Effector memory CD8-positive, alpha-beta T cell (primary cell): ENCODE measurements at places on chromosomes 6 and 20.
A peak's percentile ranks its signal among the peaks of the same experiment; 100 is the strongest.

- H3K4me1 ChIP-seq, result peaks cover 48% of the 10 kb centered on the region
- H3K36me3 ChIP-seq, result no peaks in the 10 kb centered on the region
- H3K27me3 ChIP-seq, result no peaks in the 10 kb centered on the region
- no peak overlapping the region for H3K4me3 ChIP-seq
These were observed 139.0 kb downstream of the JARID2 start for GRCh38 chr6:15384901-15385300.

DNA sequence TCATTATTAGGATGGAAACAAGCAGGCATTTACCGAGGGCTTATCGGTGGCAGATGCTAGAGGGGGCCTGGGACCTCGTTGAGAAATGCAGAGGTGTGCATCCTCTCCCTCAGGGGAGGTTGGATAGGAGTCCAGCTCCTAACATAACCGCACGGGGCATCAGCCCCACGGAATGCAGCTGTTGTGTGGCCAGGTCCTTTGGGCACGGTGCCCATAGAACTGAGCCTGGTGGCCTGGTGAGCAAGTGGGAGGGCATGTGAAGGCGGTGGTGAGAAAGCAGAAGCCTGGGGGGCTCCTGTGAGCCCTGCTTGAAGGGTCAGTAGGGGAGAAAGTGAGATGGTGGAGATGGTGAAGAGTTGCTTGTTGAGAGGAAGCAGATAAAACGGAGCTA lies 143.7 kb downstream of the CDH26 start:
- no peak overlapping the region for H3K27ac ChIP-seq
- no peaks in the 10 kb centered on the region for H3K36me3 ChIP-seq
- no peak overlapping the region for H3K4me3 ChIP-seq
- peaks cover 11% of the 10 kb centered on the region for H3K4me1 ChIP-seq

GRCh38 chr6:127514773-127515227 lies 4.3 kb downstream of the MTCL3 start:
- H3K4me3 ChIP-seq, result peak overlapping the region; percentile 95
- peaks cover 5% of the 10 kb centered on the region for H3K36me3 ChIP-seq
- DNase-seq, result peak; percentile 25
- peaks cover 13% of the 10 kb centered on the region for H3K27me3 ChIP-seq

DNA sequence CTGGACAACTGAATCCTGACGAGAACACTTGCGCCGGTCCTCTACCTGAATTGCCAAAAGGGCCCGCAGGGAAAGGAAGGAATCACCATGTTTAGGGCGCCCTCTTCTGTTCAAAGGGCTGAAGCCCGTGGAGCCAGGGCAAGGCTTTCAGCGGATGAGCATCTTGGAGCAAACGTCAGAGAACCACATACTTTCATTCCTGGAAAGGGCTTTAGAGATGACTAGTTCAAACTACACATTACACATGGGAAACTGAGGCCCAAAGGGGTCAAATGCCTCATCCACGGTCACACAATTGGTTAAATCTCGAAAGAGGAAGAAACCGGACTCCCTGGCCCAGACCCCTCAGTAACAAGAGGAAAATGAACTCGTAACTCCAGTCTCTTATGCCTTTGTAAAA lies 11.5 kb upstream of the ZNF133 start:
- H3K4me3 ChIP-seq, result no peak overlapping the region
- peaks cover 52% of the 10 kb centered on the region for H3K27me3 ChIP-seq
- H3K36me3 ChIP-seq, result no peaks in the 10 kb centered on the region
- H3K4me1 ChIP-seq, result no peaks in the 10 kb centered on the region

DNA sequence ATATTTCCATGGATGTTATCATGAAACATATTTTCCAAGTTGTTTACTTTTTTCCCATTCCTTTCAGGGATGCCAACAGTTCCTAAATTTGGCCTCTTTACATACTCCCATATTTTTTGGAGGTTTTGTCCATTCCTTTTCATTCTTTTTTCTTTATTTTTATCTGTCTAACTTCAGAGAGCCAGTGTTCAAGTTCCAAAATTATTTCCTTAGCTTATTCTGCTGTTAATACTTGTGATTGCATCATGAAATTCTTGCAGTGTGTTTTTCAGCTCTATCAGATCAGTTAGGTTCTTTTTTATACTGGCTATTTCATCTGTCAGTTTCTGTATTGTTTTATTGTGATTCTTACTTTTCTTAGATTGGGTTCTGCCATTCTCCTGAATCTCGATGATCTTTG lies 89.9 kb upstream of the TCF21 start:
- no peaks in the 10 kb centered on the region for H3K4me1 ChIP-seq
- H3K27ac ChIP-seq, result no peak overlapping the region
- DNase-seq, result no peak
- peaks cover 13% of the 10 kb centered on the region for H3K27me3 ChIP-seq

GRCh38 chr6:43772681-43773049 lies 2.7 kb downstream of the VEGFA start:
- peaks cover 37% of the 10 kb centered on the region for H3K27me3 ChIP-seq
- no peak for DNase-seq
- H3K4me3 ChIP-seq, result peak overlapping the region; percentile 88
- H3K4me1 ChIP-seq, result peaks cover 16% of the 10 kb centered on the region

- H3K27ac ChIP-seq, result no peak overlapping the region
- H3K4me1 ChIP-seq, result peaks cover under 1% of the 10 kb centered on the region
- peaks cover 18% of the 10 kb centered on the region for H3K27me3 ChIP-seq
- H3K4me3 ChIP-seq, result no peak overlapping the region
- no peak for DNase-seq
- no peaks in the 10 kb centered on the region for H3K36me3 ChIP-seq
These were observed 3.9 kb upstream of the LRP11 start for GRCh38 chr6:149867876-149868640.

DNA sequence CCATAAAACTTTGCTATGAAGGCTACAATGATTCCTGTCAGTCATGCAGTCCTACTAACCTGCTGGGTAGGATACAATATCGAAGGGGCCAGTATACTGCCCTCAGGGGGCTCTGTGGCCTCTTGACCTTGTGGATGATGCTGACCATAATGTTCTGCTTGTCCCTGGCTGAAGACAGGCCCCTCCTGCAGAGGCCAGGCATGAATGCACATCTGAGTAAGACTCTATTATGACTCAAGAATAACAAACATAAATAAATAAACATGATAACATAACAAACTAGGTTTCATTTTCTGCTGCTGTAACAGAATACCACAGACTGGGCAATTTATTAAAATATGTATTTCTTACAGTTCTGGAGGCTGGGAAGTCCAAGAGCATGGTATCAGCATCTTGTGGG lies 44.0 kb upstream of the POU5F1 start:
- H3K4me3 ChIP-seq, result no peak overlapping the region
- H3K36me3 ChIP-seq, result no peaks in the 10 kb centered on the region
- H3K4me1 ChIP-seq, result peaks cover 2% of the 10 kb centered on the region
- DNase-seq, result no peak

DNA sequence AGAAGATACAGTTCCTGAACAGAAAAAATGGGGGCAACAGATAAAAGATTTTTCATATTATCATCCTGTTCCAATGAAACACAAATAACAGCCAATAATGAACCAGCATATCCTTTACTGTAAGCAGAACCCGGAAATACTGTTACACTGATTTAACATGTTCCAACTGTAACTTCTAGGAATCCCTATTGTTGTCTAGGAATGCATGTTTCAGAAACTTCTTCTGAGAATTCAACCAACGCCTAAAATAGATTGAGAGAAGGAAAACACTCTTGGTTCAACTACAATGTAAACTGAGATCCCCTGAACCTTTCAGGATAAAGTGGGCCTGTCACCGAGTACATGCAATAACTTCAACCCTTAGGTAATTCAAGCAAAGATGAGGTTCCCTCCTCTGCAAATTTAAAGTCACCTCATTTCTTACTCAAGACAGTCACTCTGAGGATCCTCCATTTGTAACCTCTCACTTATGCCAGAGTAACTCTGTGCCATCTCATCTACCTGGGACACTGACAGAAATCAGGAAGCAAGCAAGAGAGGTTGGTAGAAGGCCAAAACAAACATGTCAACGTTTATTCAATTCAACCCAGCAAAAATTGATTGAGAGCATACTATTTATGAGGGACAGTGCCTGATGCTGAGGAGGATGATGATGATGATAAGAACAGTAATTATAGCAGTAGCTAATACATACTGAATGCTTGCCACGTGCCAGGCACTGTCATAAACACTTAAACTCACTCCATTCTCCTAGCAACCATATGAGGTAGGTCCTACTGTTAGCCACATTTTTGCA lies 14.1 kb downstream of the UBE3D start:
- H3K4me1 ChIP-seq, result peaks cover 1% of the 10 kb centered on the region
- DNase-seq, result no peak
- H3K27ac ChIP-seq, result no peak overlapping the region

- no peaks in the 10 kb centered on the region for H3K4me1 ChIP-seq
- peaks cover 21% of the 10 kb centered on the region for H3K27me3 ChIP-seq
- no peak overlapping the region for H3K4me3 ChIP-seq
- no peaks in the 10 kb centered on the region for H3K36me3 ChIP-seq
These were observed 301.4 kb upstream of the CDYL start for GRCh38 chr6:4474810-4475209.

- H3K27me3 ChIP-seq, result no peaks in the 10 kb centered on the region
- DNase-seq, result no peak
- H3K4me1 ChIP-seq, result no peaks in the 10 kb centered on the region
- no peak overlapping the region for H3K27ac ChIP-seq
- no peaks in the 10 kb centered on the region for H3K36me3 ChIP-seq
These were observed 760.7 kb downstream of the GRIK2 start for GRCh38 chr6:102154176-102154575.

DNA sequence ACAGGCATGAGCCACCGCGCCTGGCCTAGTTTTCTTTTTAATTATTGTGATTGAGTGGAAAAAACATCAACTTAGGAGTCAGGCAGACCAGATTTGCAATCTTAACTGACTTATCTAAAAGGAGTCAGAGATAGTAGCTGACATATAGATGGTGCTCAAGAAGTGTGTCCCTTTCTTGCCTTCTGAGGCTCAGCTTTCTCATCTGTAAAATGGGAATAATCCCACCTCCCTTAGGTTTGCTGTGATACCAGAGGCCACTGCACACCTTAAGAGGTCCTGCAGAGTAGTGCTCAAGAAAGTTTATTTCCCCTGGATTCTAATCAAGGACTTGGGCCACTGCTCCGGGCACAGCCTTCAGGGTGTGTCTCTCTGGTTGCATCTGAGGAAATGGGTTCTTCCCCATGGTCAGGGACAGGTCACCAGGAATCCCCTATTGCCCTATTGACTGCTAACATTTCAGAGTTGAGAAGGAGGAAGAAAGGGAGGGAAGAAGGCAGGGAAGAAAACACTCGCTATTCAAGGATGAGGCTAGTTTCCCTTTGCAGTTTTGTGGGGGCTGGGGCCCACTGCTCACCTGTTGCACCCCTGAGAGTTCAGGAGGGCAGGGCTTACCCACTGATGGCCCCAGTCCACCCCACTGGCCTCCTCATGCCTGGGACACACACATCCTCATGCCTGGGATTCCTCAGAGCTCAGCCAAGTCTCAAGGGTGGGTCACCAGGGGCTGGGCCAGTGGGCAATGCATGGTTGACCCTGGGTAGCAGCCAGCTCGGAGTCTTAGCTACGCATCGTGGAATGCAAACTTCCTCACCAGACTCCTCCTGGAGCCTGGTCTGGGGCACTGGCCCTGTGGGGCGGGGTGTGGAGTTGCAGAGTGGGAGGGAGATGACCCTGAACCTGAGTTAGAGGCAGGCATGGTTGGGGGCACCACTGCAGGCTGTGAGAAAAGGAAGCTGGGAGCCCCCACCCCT lies 21.2 kb downstream of the C6orf132 start:
- DNase-seq, result no peak
- H3K27me3 ChIP-seq, result peaks cover 10% of the 10 kb centered on the region
- H3K4me3 ChIP-seq, result no peak overlapping the region
- H3K4me1 ChIP-seq, result no peaks in the 10 kb centered on the region
- H3K27ac ChIP-seq, result no peak overlapping the region

- H3K4me3 ChIP-seq, result no peak overlapping the region
- no peak overlapping the region for H3K27ac ChIP-seq
- DNase-seq, result no peak
- no peaks in the 10 kb centered on the region for H3K27me3 ChIP-seq
These were observed 1531.1 kb downstream of the KHDRBS2 start for GRCh38 chr6:60754879-60755278.

- no peak for DNase-seq
- H3K27ac ChIP-seq, result peak overlapping the region; percentile 31
- H3K4me3 ChIP-seq, result peak overlapping the region; percentile 70
- H3K36me3 ChIP-seq, result no peaks in the 10 kb centered on the region
These were observed 79.6 kb downstream of the IPCEF1 start for GRCh38 chr6:154276810-154277628.

DNA sequence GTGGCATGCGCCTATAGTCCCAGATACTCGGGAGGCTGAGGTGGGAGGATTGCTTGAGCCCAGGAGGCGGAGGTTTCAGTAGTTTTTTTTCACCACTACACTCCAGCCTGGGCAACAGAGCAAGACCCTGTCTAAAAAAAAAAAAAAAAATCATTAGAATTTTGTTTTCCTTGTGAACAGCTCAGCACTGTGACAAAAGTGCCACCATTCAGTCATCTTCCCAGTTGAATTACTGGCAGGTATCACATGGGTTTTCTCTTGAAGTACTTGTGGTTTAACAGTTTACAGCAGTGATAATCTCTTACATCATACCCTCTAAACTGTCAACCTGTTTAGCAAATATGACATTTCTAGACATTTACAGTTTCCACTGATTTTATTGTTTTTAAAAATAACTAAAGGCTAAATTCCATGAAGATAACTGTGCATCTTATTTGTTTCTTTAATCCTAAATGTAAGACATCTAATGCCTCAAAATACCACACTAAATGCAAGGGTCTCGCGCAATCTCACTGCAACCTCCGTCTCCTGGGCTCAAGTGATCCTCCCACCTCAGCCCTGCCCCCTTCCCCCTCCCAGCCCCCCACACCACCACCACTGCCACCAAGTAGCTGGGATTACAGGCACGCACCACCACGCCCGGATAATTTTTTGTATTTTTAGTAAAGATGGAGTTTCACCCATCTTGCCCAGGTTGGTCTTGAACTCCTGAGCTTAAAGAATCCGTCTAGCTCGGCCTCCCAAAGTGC lies 7.0 kb downstream of the TRPC4AP start:
- H3K27ac ChIP-seq, result peak overlapping the region; percentile 23
- no peak overlapping the region for H3K4me3 ChIP-seq
- H3K27me3 ChIP-seq, result no peaks in the 10 kb centered on the region
- H3K36me3 ChIP-seq, result peaks cover 33% of the 10 kb centered on the region
- peaks cover 45% of the 10 kb centered on the region for H3K4me1 ChIP-seq

DNA sequence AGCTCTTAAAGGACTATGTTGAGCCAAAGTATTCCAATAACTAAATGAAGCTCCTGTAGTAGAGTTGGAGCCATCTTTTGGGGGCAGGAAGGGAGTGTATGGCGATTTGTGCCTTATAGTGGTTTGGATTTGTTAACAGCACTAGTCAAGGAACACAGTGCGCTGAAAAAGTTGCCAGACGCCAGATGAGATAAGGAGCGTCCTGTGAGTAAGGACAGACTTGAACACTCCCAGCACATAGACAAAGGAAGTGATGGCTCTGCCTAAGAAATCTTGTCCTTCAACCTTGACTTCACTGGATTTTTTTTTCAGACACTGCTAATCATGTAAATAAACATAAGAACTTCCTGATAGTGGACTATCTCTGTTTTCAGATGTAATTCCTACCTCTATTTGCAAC lies 136.9 kb downstream of the TRMT11 start:
- no peaks in the 10 kb centered on the region for H3K4me1 ChIP-seq
- no peaks in the 10 kb centered on the region for H3K36me3 ChIP-seq
- no peak overlapping the region for H3K4me3 ChIP-seq
- DNase-seq, result no peak

- DNase-seq, result no peak
- no peak overlapping the region for H3K4me3 ChIP-seq
- no peaks in the 10 kb centered on the region for H3K27me3 ChIP-seq
- no peaks in the 10 kb centered on the region for H3K36me3 ChIP-seq
These were observed 483.8 kb upstream of the FLRT3 start for GRCh38 chr20:14821251-14821650.

- no peaks in the 10 kb centered on the region for H3K4me1 ChIP-seq
- no peak overlapping the region for H3K4me3 ChIP-seq
- no peak overlapping the region for H3K27ac ChIP-seq
- H3K27me3 ChIP-seq, result no peaks in the 10 kb centered on the region
These were observed 33.2 kb downstream of the DNAAF9 start for GRCh38 chr20:3374296-3374695.
